HepG2 (cell line): ENCODE measurements at places on chromosomes 3 and 15. TPM values are rescaled to one million over a fixed set of nuclear protein-coding genes. Genes with fewer than 3 reads are reported as not detected.

C3orf85 gene
- not detected in 2 replicates for polyA plus RNA-seq

C3orf22 gene
- not detected in 2 replicates for polyA plus RNA-seq

OR5K2 gene
- not detected in 2 replicates for polyA plus RNA-seq

TMOD2 gene
- 0.01 and 0.21 TPM in 2 replicates for polyA plus RNA-seq

CD80 gene
- polyA plus RNA-seq = not detected in 2 replicates

ZNF35 gene
- 0.18 and 0.20 TPM in 2 replicates for polyA plus RNA-seq

CISH gene
- 1.5 and 2.8 TPM in 2 replicates for polyA plus RNA-seq

CTXN2 gene
- polyA plus RNA-seq = 0.03 TPM in 1 of 2 replicates, not detected in the other

LRRC3B gene
- polyA plus RNA-seq = not detected in 2 replicates

ZBTB47 gene
- 1.5 and 2.4 TPM in 2 replicates for polyA plus RNA-seq

PXK gene
- 15.2 and 18.6 TPM in 2 replicates for polyA plus RNA-seq

APEH gene
- 116 and 123 TPM in 2 replicates for polyA plus RNA-seq

SLC12A1 gene
- not detected in 2 replicates for polyA plus RNA-seq
